Right lobe of liver (tissue), 6 donors: ENCODE measurements at places on chromosomes 12 and 14. TPM values are rescaled to one million over a fixed set of nuclear protein-coding genes. Genes with fewer than 3 reads are reported as not detected.

MYO1H gene
- not detected for total RNA-seq

METTL17 gene
- total RNA-seq: 45.4 TPM

PTPN6 gene
- total RNA-seq: 12.1 TPM

OR4K2 gene
- not detected for total RNA-seq

NTF3 gene
- total RNA-seq: 2.2 TPM

C1S gene
- 2,390 TPM for total RNA-seq

SMAGP gene
- 5.6 TPM for total RNA-seq

SLC8A3 gene
- total RNA-seq: not detected

YY1 gene
- 24.5 TPM for total RNA-seq
